ENCODE measurements at places on chromosomes 5 and 9.
A peak's percentile ranks its signal among the peaks of the same experiment; 100 is the strongest.

DNA sequence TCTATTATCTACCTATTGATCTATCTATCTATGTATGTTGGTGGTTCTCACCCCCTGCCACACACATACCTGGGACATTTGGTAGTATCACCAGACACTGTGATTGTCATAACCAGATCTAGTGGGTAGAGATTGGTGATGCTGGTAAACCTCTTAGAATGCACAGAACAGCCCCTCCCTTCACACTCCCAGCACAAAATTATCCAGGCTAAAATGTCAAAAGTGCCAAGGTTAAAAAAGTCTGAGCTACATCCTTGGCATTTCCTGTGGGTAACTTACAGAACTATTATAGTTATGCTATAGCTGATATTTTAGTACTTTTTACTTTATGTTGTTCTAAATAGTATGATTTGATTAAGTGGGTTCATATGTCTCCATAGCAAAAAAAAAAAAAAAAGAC is 151.0 kb downstream of the FER start:
- DNase-seq = no peak

DNA sequence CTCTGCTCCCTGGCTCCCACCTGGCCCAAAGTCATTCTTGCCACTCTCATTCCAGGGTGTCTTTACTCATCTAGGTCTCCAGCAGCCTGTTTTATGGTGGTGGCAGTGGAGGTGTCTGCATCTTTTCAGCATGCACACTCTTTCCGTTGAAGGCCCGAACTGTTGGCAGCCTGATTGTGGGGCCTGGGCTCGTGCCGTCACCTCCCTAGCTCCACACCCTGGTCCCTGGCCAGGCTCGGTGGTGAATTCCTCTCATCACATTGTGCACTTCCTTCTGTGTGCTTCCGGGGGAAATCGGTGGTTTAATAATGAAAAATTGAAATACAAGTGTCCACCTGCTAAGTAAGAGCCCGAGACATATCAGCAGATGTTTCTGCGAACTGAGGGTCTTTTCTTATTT is 214.3 kb downstream of the TRIO start:
- no peak for DNase-seq

- DNase-seq = no peak
Measured at GRCh38 chr9:105484226-105484625, 36.4 kb downstream of the FSD1L start.

GRCh38 chr9:79176014-79176697 is 395.6 kb upstream of the TLE4 start:
- DNase-seq = no peak

DNA sequence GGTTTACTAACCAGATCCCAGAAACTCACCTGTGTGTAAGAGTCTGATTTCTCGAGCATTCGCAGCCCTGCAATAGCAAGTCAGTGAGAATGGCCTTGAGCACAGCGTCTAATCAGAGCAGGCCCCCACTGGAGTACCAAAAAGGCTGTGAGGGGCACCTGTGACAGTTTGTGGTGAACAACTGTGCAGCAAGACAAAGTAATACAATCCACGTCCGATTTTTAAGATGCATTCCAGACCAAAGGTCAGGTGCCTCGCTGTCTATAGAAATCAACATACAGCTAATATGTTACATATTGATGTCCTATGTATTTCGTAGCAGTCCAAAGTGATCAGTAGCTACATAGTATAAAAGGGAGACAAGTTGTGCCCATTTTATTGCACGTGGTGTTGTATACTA is 55.7 kb upstream of the BOD1 start:
- DNase-seq = no peak

DNA sequence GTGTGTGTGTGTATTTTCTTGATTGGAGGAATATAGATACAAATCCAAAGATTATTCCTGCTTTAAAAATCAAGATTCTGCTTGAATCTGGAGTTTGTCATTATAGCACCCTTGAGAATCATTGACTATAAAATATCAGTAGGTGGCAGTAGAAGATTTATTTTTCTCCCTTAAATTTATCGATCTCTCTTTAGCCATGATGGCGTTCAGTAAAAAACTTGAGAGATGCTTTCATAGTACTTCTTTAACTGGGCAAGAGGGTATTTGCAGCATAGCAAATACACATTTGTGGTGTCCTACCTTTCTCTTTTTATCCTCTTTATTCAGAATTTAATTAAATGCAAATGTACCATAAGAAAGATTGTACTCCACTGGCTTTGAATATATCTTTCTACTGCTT is 307.7 kb downstream of the ADGRV1 start:
- DNase-seq = peak; percentile 38

GRCh38 chr9:85554349-85554748 is 187.4 kb downstream of the AGTPBP1 start:
- DNase-seq = no peak
